ENCODE measurements at places on chromosomes 1 and 21. TPM values are rescaled to one million over a fixed set of nuclear protein-coding genes. Genes with fewer than 3 reads are reported as not detected.

Gene CNR2
- total RNA-seq, result 0.85 TPM

Gene TMEM201
- total RNA-seq, result 14.0 TPM

Gene PLEKHO1
- 124 TPM for total RNA-seq

Gene SLC44A5
- total RNA-seq, result 1.1 TPM

Gene KCNJ9
- not detected for total RNA-seq

Gene UQCRHL
- 0.81 TPM for total RNA-seq

Gene PRR9
- not detected for total RNA-seq

DNA sequence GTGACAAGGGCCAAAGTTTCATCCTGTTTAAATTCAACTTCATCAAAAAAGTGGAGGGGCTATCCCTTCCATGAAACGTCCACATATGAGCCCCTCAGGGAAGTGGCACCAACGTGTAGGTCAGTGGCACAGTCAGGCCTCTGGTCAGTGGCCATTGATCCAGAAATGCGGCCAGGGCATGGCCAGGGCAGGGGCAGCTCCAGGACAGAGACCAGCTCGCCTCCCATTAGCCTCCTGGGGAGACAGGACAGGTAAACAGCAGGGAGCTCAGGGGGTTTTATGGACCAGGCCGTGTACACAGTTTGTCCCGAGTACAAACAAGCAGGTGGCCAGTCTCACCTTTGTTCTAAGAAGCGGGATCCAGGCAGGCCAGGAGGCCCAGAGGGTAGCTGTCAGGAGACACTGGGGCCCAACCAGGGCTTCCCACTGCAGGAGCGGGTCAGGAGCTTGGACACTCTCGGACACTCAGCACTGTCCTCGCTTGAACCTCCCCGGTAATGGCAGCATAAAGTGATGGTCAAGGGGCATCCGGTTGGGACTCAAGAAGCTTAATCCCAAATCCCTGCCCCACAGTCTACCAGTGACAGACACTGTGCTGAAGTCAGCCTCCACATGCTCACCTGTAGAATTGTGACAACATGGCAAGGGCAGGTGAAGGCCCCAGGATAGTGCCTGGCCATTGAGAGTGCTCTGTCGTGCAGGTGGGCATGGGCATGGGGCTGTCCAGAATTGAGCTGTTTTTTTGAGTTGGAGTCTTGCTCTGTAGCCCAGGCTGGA is 144.1 kb upstream of the ERRFI1 start:
- H3K36me3 ChIP-seq, result peaks cover 4% of the 10 kb centered on the region
- H3K4me1 ChIP-seq, result peaks cover 20% of the 10 kb centered on the region
- no peak overlapping the region for H3K4me3 ChIP-seq
- DNase-seq, result no peak
- H3K27me3 ChIP-seq, result no peaks in the 10 kb centered on the region

DNA sequence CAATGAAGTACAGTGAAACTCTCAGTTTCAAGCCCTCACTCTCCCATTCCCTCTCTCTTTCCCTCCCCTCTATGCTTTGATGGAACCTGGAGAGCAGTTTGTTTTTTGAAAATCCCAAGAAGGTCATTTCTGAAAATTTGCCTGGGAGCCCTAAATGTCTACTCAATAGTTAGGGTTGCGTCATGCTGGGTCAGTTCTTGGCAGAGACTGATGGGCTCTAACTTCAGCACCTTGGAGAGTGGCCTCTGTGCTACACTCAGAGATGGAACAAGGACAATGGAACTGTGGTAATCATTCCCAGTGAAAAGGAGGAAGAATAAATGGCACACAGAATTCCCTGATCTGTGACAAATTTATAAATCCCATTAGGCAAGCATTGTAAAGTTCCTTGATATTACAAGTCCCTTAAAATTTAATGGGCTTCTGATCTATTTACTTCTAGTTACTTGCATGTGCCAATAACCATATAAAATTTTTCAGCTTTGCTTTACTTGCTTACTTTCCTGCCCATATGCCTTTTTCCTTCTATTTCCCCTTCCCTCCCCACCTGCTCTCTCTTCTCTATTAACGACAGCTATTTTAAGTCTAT is 182.9 kb upstream of the KCND3 start:
- H3K27me3 ChIP-seq, result no peaks in the 10 kb centered on the region
- H3K4me3 ChIP-seq, result no peak overlapping the region
- H3K4me1 ChIP-seq, result no peaks in the 10 kb centered on the region
- no peak for DNase-seq

DNA sequence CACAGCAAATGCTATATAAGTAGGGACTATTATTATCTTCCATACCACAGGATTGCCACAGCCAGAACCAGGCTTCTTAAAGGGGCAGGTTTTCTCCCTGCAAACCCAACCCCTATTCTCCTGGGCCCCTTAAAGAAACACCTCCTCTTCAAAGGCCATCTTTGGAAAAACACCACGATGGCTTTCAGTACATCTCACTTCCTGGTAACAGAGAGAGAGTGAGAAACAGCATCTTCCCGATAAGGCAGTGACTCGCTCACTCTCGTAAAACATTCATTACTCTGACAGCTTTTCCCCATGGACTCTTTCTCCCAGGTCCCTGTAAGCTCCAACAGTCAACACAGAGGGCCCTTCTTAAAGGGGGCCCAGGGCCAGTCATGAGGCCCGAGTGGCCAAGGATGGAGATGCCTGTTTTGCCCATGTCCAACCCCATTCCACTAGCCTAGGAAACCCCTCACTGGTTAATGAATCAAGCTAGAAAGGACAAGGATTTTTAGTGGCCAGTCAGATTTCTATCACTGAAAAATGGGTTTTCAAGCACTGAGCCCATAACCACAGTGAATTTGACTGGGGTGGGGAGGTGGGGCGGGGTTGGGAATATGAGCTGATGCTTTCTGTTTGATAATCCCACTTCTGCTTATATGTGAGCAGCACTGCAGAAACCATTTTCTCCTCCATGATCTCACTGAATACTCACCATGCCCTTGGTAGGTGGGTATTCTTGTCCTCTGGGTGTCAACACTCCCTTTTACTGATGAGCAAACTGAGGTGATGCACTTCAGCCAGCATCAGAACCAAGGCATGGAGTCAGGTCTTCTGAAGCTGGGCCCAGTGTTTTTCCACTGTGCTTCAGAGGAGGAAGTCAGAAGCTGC is 3.6 kb upstream of the NAV1 start:
- DNase-seq, result no peak
- peaks cover 59% of the 10 kb centered on the region for H3K27me3 ChIP-seq

DNA sequence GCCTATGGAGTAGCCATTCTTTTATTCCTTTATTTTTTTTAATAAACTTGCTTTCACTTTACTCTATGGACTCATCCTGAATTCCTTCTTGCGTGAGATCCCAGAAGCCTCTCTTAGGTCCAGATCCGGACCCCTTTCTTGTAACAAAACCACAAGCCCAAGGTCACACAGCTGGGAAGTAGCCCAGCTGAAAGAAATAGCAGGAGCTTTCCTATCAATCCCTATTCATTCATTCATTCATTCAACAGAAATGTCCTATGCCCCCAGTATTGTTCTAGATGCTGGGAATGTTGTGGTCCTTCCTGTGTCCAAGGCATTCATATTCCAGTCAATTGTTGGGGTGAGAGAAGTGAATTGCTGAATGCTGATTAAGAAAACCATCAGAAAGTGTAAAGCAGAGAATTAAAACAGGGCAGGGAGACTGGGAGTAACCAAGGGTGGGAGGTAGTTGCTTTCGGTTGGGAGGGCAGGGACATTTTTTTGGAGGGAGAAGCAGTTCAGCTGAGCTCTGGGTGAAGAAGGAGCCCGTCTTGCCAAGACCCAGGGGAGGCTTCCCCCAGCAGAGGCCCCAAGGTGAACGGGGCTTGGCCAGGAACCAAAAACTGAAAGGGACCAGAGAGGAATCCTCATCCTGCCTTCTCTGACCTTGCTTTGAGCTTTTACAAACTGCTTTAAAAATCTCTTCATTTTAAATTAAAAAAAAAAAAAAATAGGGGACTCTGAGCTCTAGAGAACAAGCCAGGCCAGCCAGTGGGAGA is 10.8 kb downstream of the PLA2G2D start:
- H3K27me3 ChIP-seq, result peaks cover 42% of the 10 kb centered on the region
- DNase-seq, result no peak
- H3K4me1 ChIP-seq, result peaks cover 5% of the 10 kb centered on the region
- no peaks in the 10 kb centered on the region for H3K36me3 ChIP-seq
- H3K4me3 ChIP-seq, result no peak overlapping the region

DNA sequence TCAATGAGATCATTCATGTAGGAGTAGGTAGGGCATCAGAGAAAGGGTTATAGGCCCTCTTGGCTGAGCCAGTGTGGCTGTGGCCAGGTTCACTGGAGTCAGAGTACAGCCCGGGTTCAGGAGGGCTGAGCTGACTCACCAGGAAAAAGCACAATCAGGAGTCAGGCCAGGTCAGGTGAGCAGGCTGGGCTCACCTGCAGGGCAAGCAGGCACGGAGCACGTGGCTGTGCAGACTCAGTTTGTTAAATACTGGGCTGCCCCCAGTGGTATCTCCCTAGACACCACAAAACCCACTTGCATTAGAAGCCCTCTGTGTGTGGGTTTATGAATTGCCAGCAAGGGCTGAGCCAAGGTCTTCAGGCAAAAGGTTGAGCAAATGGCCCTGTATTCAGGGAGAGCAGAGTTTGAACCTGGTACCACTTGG is 122.1 kb upstream of the SERBP1 start:
- H3K36me3 ChIP-seq, result peaks cover 6% of the 10 kb centered on the region
- H3K27ac ChIP-seq, result no peak overlapping the region
- no peak for DNase-seq

DNA sequence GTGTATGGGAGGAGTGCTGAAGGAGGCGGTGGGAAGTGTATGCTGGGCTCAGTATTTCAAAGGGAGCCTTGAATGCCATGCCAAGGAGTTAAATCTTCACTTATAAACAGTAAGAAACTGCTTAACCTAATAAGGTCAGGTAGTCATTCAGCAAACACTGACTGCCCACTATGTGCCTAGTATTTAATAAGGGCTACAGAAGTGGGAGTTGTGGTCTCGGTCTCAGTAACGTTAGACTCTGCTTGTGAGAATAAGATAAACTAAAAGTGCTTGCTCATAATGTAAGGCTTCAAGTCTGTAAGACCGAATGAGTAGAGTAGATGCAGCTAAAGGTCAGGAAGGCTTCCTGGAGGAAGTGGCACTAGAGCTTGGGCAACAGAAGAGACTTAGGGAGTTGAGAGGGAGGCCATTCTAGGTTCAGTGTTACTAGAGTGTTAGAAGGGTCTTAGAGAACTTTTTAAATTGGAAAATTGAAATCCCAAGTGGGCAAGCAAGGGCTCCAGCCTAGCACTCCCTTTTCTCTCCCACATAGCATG is 6.0 kb downstream of the MARCKSL1 start:
- peaks cover 25% of the 10 kb centered on the region for H3K4me1 ChIP-seq
- no peaks in the 10 kb centered on the region for H3K27me3 ChIP-seq
- no peak overlapping the region for H3K4me3 ChIP-seq
- peaks cover 8% of the 10 kb centered on the region for H3K36me3 ChIP-seq
- peak overlapping the region; percentile 93 for H3K27ac ChIP-seq

- peak overlapping the region; percentile 91 for H3K4me3 ChIP-seq
- H3K27ac ChIP-seq, result no peak overlapping the region
- peaks cover 67% of the 10 kb centered on the region for H3K27me3 ChIP-seq
- DNase-seq, result no peak
These were observed 1.7 kb downstream of the PTPRU start for GRCh38 chr1:29237852-29238619.

DNA sequence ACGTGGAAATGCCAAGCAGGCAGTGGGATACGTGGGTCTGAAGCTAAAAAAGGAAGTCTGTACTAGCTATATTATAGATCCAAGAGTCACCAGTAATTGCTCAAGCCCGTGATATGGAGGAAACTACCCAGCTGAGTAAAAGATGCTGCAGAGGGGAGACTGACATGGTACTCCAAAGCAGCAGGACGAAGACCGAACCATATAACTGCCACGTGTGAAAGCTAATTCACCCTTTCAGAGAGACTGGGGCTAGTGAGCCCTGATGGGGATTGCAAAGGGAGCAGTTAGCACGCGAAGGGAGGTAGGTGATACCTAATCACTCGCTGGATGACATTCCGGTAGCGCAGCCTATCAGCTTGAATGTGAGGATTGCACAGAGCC is 316 bp downstream of the AP4B1 start:
- no peaks in the 10 kb centered on the region for H3K27me3 ChIP-seq
- H3K27ac ChIP-seq, result peak overlapping the region; percentile 99
- no peak for DNase-seq
